ENCODE measurements at places on chromosomes 2 and 18.

GRCh38 chr2:158808426-158808825 is 13.3 kb downstream of the DAPL1 start:
- no peak for DNase-seq

DNA sequence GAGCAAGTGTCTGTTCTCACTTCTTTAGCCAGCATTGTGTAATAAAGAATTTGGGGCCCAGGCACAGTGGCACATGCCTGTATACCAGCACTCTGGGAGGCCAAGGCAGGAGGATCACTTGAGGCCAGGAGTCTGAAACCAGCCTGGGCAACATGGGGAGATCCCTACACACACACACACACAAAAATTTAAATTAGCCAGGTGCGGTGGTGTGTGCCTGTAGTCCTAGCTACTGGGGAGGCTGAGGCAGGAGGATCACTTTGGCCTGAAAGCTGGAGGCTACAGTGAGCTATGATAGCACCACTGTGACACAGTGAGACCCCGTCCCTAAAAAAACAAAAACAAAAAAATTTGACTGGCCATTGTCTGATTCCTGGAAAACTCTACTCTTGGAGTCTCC is 8.3 kb downstream of the REV1 start:
- no peak for DNase-seq

GRCh38 chr18:55245211-55245614 is 286.0 kb upstream of the CCDC68 start:
- no peak for DNase-seq

DNA sequence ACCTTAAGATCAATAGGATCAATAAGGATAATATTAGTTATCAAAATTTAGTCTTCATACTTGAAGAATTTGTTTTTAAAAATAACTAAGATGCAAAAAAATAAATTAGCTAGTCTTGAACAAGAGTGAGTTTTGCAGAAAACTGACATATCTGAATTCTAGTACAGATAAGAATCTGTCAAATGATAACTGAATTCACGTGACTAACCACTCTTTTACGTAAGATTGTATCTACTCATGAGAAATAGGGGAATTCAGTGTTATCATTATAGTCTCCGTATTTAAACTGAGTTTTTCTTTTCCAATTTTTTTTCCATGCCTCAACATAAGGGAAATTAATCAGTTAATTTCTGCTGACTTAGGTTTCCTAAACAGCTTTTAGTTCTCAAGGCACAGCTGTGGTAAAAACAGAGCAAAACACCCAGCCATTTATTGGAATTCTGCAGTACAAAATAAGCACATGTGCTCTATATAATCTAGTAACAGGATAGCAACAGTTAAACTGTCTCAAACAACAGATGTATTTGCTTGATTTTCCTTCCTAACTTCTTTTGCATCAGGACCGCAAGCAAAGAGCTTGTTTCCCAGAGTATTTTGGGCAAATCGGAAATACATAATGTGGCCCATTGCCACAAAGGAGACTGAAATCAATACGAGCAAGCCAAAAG is 19.1 kb downstream of the SLC40A1 start:
- no peak for DNase-seq

GRCh38 chr2:230871361-230872150 is 6.8 kb downstream of the ITM2C start:
- no peak for DNase-seq

DNA sequence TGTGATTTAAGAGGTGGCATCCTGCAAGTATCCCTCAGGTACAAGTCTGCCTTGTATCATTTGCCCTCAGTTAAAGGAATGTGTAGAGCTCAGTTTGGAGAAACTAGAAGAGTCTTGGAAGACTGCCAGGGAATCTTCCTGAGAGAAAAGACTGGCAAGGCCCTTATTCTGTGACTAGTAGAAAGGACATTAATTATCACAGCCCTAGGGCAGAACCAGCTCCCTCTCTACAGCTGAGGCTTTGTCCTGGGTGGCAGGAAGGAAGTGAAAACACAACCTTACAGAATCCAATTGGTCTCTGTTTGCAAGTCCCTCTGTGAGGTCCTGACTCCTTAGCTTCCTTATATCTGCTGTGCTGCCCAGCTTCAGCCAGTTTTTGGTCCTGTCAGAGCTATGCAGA is 385.9 kb upstream of the CYRIA start:
- DNase-seq: no peak

DNA sequence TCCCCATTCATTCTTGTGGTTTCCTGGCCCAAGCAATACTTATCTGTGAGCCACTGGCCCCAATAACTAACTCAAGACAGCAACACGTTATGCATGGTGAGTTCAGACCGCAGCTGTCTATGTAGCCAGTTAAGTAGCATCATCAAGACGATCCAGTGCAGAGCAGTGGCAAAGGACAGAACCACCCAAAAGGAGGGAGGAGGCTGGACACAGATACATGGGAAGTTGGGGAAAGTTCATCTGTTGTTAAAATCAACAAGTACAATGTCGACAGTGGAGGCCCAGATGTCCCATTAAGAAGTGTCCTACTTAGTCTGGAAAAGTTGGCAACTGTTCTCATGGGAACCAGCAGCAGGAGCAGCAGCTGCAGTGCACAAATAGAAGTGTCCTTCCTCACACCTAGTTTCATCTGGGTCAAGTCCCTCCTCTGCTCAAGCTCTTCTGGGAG is 106.9 kb upstream of the THOC1 start:
- DNase-seq: no peak

- DNase-seq: no peak
These were observed 120.0 kb upstream of the TTN start for GRCh38 chr2:178927173-178927572.

DNA sequence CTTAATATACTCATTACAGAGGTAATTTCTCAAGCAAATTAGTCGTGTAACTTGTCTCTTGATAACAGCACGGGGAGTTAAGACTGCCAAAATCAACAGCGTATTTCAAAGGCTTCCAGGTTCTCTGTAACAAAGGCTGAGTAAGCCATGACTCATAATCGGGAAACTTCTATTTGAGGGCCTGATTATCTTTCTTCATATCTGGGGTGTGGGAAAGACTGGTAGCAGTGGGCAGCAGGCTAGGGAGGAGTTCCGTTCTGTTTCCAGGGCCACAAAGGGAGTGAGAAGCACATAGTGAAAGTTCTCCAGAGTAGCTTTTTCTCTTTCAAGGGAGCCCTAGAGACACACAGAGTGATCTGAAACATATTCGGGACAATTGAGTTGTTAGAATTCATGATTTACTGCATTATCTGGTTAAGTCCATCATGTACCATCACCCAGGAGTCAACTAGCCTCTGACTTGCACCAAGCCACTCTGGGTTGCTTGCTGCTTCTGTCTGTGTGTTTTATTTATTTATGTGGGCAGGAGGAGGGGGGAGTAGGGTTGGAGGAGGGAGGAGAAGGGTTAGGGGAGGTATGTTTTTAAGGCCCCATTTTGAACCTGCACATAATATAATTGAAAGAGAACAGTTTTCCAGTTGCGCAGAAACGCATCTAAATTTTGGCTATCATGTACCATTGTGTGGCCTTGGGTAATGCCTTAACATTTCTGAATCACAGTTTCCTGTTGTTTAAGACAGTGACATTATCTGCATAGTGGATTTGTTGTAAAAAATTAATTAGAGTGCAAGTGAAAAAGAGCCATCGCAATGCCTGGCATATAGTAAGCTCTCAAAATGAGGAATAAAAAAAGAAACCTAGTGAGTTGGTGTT is 80.5 kb upstream of the ITPRID2 start:
- DNase-seq: peak; percentile 16

GRCh38 chr2:178269438-178270224 is 75.3 kb downstream of the OSBPL6 start:
- no peak for DNase-seq

DNA sequence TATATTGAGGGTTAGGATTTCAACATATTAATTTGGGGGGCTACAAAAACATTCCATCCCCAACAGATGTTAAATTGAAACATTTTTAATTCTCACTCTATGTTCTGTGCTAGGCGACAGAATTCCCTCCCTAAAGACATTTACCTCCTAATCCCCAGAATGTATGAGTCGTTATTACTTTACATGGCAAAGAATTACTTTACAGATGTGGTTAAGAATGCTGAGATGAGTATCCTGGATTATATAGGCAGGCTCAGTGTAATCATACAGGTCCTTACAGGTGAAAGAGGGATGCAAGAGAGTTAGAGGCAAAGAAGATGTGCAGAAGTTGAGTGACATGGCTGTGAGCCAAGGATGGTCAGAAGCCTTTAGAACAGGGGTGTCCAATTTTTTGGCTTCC is 974.1 kb upstream of the ACVR2A start:
- DNase-seq: no peak

GRCh38 chr18:6857300-6857699 is 127.8 kb downstream of the ARHGAP28 start:
- DNase-seq: no peak

DNA sequence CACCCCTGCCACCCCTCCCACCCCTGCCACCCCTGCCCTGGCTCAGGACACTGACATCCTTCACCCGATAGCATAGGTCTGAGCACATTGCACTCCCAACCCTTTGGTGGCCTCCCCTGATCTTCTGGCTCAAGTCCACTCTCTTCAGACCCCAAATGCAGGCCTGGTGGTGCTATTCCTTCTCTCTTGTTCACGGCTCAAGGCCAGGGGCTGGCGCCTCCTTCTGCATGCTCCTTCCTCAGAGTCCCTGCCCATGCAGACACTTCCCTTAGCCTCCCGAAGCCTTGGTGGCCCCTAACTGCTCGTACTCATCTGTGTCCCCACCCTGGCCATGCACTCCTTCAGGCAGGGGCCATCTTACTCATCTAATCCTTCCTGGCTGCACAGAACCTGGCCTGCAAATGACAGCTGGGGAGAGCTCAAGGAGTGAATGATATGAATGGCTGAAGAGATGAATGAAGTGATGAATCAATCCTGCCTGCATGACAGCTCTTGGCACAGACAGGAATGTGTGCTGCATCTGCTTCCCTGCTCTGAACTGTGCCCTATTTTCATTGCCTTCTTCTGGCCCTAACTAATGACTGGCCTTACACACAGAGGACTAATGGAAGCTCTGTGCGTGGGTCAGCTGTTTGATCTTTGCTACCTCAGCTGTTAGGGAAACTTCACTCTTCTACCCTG is 290.8 kb downstream of the DYSF start:
- DNase-seq: no peak

DNA sequence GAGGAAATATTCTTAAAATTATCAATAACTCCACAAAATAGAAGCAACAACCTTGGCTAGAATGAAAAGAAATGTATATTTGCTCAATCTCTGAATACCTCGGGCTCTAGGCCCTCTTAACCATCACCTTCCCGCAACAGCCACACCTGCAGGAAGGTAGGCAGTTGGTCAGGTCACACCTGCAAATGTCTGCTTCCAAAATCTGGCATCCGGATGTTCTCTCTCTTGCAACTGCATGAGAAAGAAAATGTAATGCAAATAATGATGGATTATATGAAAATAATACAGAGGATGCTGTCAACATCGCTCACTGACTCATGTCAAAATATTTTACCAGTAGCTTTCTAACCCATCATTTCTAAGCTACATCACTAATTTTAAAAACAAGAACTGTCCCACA is 148.3 kb downstream of the SATB2 start:
- DNase-seq: no peak

DNA sequence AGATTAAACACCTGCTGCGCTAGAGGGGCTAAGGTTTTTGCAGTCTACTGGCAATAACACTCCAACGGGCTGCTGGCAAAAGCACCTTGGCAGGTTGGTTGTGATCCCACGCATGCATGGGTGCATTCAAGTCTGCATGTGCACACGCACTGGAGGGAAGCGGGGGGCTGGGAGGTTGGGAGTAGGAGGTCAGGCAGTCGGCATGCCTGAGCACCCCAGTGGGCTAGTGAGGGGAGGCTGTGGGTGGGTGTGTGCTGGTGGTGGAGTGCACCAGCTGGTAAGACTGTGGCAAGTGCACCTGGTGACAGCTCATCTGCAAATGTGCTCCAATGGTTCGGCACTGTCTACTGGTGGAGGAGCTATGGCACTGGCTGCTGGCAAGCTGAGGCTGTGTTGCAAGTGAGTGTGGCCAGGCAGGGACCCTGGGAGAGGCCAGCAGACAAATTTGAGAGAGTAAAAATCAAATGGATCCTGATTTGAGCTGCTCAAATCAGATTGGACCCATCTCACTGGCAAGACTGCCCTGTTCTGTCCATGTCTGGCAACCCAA is 460.6 kb upstream of the DSEL start:
- DNase-seq: no peak

GRCh38 chr2:1129982-1130381 is 179.3 kb downstream of the SNTG2 start:
- DNase-seq: no peak

- no peak for DNase-seq
These were observed 225.5 kb downstream of the DYSF start for GRCh38 chr2:71678874-71679273.

DNA sequence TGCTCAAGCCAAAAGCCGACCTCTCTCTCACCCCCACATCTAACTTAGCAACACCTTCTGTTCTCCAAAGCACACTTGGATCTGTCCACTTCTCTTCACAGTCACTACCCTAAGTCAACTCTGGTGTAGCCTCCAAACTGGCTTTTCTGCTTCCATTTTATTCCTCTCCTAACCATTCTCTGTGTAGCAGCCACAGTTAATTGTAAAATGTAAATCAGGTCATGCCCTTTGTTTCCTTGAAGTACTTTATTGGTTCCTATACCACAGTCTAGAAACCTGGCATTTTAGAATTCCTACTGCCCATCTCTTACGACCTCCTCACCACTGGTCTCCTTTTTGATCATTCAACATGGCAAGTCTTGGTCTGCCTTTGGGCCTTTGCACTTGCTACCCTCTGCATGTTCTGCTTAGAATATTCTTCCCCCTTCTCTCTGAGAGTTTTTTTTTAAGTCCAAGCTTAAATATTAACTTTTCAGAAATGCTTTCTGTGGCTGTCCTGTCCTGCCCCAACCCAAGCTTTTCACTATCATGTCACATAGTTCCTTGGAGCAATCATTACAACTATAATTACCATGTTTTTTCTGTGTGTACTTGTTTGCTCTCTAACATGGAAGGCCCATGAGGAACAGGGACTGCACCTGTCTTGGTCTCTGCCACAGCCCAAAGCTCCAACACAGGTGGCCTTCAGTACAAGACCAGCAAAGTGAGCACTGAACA is 42.9 kb downstream of the PLA2R1 start:
- DNase-seq: no peak

GRCh38 chr2:24104906-24105305 is 18.2 kb downstream of the PFN4 start:
- no peak for DNase-seq

GRCh38 chr18:12744103-12744502 is 41.3 kb downstream of the PSMG2 start:
- no peak for DNase-seq
